ENCODE measurements at places on chromosomes 3 and 15. TPM values are rescaled to one million over a fixed set of nuclear protein-coding genes. Genes with fewer than 3 reads are reported as not detected.

GP9 gene
- total RNA-seq, result not detected

CORO2B gene
- 0.36 TPM for total RNA-seq

GOLGA8J gene
- total RNA-seq, result 0.44 TPM

ALS2CL gene
- 2.7 TPM for total RNA-seq

LSMEM2 gene
- not detected for total RNA-seq

ANKRD34C gene
- total RNA-seq, result not detected

MLF1 gene
- 51.4 TPM for total RNA-seq

COL6A5 gene
- not detected for total RNA-seq

RASGRP1 gene
- total RNA-seq, result 0.51 TPM

NRROS gene
- 8.8 TPM for total RNA-seq

ZNF654 gene
- 10.0 TPM for total RNA-seq

DISP2 gene
- total RNA-seq, result 10.0 TPM

DUOXA1 gene
- not detected for total RNA-seq

MELTF gene
- 18.7 TPM for total RNA-seq

CADPS gene
- not detected for total RNA-seq

PLA2G4F gene
- not detected for total RNA-seq

ANAPC13 gene
- total RNA-seq, result 68.8 TPM

CFAP161 gene
- 2.7 TPM for total RNA-seq

STAB1 gene
- total RNA-seq, result 0.39 TPM

GOLGA6L7 gene
- not detected for total RNA-seq

HIGD2B gene
- total RNA-seq, result 0.21 TPM

FBXO40 gene
- not detected for total RNA-seq

EDC3 gene
- total RNA-seq, result 45.5 TPM

CFAP100 gene
- total RNA-seq, result not detected

LRRC2 gene
- total RNA-seq, result not detected

NPAP1 gene
- total RNA-seq, result not detected

ARID3B gene
- total RNA-seq, result 12.7 TPM

MNS1 gene
- total RNA-seq, result 3.8 TPM

SPSB4 gene
- total RNA-seq, result 0.05 TPM

MYEF2 gene
- 71.3 TPM for total RNA-seq

DOCK3 gene
- total RNA-seq, result 0.21 TPM

ARL6 gene
- total RNA-seq, result 8.8 TPM

SH2D7 gene
- total RNA-seq, result not detected

NRG4 gene
- total RNA-seq, result 0.39 TPM

CCR4 gene
- 0.10 TPM for total RNA-seq

CHRD gene
- 1.4 TPM for total RNA-seq

CHAC1 gene
- 15.5 TPM for total RNA-seq

LARP6 gene
- total RNA-seq, result 66.3 TPM

BTD gene
- 22.7 TPM for total RNA-seq

ZNF660 gene
- not detected for total RNA-seq

ACTRT3 gene
- 1.7 TPM for total RNA-seq

PCCB gene
- 63.4 TPM for total RNA-seq

CCR9 gene
- total RNA-seq, result not detected

GPR149 gene
- total RNA-seq, result not detected

IL12A gene
- not detected for total RNA-seq

GABRR3 gene
- not detected for total RNA-seq

ARNT2 gene
- total RNA-seq, result 16.8 TPM

B3GALNT1 gene
- total RNA-seq, result 31.1 TPM

MESP1 gene
- 6.4 TPM for total RNA-seq

RTP3 gene
- total RNA-seq, result not detected

HES1 gene
- total RNA-seq, result 28.5 TPM

PFN2 gene
- 220 TPM for total RNA-seq

KLHL6 gene
- total RNA-seq, result 0.03 TPM

OR5K2 gene
- not detected for total RNA-seq

CRABP1 gene
- total RNA-seq, result 6.7 TPM

PPIB gene
- total RNA-seq, result 407 TPM
